Right renal cortex interstitium (tissue), 3 donors: ENCODE measurements at places on chromosomes 11 and 22.

DNA sequence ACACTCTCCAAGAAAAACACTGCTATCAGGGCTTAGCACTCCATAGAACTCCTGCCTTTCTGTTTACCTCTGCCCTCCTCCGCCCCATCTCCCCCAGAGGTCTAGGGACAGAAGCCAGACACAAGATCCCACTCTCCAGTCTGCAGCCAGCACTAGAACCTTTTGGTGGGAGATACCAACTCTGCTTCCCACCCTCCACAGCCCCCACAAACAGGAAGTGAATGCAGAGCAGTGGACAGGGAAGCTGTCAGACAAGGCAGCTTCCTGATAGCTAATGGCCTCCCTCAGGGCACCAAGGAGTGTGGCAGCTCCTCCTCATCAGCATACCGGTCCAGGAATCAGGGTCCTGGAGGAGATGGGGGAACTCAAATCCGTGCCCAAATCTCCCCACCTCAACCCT, 5.1 kb downstream of the SCN4B start:
- DNase-seq = no peak

DNA sequence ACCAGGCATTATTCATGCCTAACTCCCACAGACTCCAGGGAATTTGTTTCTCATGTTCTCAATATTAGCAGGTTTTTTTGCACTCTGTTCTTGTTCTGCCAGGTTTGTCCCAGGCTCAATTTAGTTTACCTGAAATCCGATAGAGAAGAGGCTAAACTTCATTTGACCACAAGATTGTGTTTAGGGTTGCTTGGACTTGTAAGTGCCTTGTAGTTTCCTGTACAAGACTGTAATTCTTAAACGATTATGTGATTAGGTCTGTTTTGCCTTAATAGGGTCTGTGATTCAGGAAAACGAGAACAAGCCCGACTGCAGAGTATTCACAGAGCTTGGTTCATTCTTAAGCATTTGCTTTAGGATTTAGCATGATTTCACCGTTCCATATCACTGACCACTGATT, 1.8 kb downstream of the PRSS23 start:
- DNase-seq = no peak

- no peak for DNase-seq
Observed at GRCh38 chr11:119942583-119943297, 195.2 kb downstream of the TRIM29 start.

- no peak for DNase-seq
Observed at GRCh38 chr22:40690370-40690769, 11.1 kb downstream of the MCHR1 start.

GRCh38 chr11:85114786-85115185, 512.4 kb downstream of the DLG2 start:
- no peak for DNase-seq

DNA sequence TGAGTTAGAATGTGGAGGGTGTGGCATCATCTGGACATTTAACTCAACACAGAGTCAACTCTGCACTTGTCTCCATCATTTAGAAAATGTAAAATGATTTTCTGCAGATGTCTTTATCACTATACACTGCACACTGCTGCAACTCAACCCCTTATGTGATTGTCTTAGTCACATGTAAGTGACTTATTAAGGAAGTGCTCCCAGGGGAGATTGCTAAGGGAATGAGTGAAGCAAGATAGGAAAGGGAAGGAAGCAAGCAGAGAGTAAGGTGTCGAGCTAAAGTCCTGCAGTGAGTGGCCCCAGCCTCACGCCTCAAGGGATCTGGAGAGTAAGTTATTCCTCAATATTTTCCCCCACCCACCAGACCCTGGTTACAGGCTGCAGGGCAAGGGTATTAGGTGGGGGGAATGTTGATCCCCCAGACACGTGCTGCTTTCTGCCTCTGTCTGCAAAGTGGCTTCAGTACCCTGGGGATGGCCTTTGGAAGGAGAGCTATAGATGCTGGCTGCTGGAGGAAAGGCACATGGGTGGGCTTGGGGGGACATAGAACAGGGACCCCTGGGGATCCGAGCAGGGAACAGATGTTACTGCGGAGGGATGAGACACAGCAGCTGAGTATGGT, 7.2 kb upstream of the CBX6 start:
- no peak for DNase-seq

- DNase-seq = no peak
Observed at GRCh38 chr11:94749369-94749768, 18.8 kb upstream of the AMOTL1 start.

GRCh38 chr11:68999093-68999747, 13.8 kb downstream of the MRGPRF start:
- DNase-seq = no peak

GRCh38 chr11:119284344-119285157, 32.4 kb downstream of the MCAM start:
- DNase-seq = no peak

DNA sequence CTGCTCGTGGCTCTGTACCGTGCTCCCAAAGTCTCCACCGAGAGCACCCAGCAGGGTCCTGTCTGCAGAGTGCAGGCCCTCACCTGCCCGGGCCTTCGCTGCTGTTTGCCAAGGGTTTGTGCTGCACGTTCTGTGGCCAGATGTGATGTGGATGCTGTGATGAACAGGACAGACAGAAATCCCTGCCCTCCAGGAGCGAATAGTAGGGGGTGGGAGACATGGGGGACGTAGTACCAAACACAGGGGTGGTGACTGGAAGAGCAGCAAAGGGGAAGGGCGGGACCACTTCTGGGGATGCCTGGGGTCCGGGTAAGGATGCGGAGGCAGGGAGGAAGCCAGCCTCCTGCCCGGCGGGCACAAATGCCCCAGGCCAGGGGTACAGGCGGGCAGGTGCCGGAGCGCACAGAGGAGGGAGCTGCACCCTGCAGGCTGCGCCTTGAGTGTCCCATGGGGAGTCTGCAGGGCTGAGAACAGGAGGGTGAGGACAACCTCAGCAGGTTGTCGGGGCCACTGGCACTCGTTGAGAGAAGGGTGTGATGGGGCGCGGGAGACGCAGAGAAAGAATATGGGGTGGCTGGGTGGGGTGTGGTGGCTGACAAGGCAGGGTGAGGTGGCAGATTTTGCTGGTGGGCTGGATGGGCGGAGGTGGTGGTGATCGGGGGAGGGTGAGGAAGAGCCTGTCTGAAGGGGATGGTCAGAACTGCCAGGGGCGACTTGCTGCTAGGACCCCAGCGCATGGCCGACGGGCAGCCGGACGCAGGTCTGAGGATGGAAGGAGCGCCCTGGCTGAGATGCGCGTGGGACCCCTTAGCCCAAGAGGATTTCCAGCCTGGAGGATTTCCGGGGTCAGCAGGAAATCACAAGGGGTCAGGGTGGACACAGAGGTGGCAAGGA, 16.3 kb upstream of the CTSD start:
- no peak for DNase-seq

GRCh38 chr11:130178441-130179339, 19.1 kb downstream of the ST14 start:
- no peak for DNase-seq

GRCh38 chr11:84552791-84553190, 1074.4 kb downstream of the DLG2 start:
- no peak for DNase-seq

DNA sequence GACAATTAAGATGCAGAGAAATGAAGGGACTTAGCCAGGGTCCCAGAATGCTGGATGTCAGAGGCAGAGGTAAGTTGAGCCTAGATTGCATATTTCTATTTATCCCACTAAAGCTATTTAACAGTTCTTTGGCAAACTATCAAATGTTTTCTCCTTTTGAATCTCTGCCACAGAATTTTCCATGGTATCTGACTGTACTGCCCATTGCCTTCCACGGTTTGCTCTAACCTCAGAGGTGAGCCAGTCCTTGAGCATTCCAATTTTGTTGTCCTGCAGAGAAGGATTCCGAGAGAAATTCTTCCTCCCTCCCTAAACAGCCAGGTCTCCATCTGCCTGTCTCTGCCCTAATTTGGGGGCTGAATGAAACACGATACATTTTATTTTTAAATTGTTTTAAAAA, 368.3 kb upstream of the SYN3 start:
- DNase-seq = no peak

GRCh38 chr11:65440831-65441499, 18.4 kb downstream of the NEAT1 start:
- no peak for DNase-seq

DNA sequence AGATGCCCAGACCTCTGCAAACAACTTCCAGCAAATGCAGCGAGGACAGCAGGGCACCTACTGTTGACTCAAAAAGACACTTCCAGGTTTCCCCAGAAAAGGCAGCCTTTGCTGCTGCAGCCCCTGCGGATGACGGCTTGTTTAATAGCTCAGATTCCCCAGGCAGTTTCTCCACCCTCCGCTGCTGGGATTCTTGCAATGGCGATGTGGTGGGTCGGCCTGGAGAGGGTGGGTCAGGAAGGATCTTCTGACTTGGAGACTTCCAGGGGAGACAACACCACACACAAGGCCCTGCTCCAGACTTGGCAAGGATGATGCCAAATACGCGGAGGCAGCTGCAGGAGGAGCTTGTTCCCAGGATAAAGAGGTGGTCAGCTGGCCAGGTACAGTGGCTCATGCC, 17.9 kb upstream of the TREH start:
- DNase-seq = no peak

DNA sequence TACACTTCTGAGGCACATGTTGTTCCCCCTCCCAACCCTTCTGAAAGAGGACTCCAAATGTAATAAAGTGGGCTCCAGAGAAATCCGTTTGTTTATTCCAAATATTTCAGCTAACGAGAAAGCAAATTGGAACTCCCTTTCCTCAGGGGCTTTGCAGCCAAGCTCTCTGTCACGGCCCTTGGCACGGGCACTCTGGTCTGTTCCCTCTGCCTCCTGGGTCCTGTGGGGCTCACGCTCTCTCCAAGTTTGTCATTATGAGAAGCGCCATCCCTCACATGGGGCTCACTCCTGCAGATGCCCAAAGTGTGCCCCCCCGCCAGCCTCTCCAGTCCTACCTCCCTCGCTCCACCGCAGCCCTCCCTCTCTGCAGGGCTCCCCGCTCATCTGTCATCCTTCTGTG, 125.4 kb upstream of the POU2AF2 start:
- no peak for DNase-seq

GRCh38 chr11:116618461-116618860, 154.3 kb downstream of the BUD13 start:
- no peak for DNase-seq

DNA sequence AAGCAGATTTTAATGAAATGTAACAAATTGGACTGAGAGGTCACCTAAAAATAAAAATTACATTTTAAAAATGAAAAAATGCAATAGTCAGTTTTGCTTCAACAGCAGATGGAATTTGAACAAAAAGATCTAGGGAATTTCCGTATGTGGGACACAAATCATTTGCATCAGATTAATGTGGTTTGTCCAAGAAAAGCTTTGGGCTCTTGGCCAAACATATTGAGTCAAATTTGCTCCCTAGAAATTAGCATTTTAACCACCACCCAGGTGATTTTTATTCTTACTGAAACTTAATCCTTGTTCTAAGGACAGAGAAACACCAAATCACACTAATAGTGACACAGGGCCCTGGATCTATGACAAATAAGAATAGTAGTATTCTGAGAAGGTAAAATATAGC, 1477.8 kb downstream of the FAM181B start:
- DNase-seq = no peak

DNA sequence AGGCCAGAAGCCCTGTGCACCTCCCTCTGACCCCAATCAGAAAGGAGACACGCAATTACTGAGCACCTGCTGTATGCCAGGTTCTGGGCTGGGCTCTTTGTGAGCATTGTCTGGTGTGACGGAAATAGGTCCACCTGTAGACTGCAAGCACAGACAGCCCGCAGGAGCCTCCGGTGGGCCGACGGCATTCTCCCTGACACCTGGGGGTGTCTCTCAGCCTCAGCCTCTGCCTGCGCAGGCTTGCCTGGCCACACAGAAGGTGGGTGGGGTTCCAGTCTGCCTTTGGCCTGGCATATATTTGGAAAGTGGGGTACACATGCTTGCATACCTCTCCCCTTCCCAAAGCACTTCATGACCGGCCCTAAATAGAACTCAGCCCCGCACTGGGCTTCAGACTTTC, 129.3 kb downstream of the BUD13 start:
- DNase-seq = no peak

DNA sequence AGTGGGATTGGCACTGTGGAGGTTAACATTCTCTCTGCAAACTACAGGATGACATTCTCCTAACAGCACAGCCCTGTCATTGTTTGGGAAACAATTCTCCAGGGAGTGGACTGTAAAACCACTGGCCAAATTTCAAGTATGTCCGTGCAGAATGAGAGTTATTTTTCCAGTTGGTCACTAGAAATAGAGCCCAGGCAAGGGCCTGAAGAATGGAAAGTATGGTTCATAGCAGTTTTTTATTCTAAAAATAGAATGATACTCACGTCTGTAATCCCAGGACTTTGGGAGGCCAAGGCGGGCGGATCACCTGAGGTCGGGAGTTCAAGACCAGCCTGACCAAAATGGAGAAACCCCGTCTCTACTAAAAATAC, 39.0 kb upstream of the CD44 start:
- no peak for DNase-seq

GRCh38 chr11:72154816-72155215, 19.3 kb downstream of the FOLR3 start:
- DNase-seq = no peak

DNA sequence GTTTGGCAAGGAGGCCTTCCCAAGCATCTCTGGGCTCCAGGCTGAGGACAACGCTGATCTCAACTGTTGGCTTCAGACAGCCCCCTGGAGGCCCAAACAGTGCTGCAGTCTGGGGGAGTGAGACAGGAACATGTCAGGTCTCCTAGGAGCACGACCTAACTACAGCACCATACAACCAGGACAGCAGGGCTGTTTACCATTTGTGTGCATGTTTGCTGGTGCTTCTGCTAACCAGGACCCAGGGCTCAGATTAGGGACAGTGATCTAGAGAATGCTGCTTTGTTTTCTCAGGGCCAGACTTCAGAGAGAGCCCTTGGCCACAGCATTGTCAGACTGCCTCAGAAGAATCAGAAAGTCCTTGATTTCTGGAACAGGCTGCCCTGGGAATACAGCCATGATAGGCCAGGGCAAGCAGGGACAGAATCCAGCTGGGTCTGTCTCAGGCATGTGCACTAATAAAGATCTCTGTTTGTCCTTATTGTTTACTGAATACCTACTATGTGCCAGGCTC, 126.5 kb downstream of the VPREB1 start:
- DNase-seq = no peak

GRCh38 chr11:103585911-103586310, 450.5 kb upstream of the DDI1 start:
- DNase-seq = no peak

- no peak for DNase-seq
Observed at GRCh38 chr11:35276396-35277145, 137.6 kb downstream of the CD44 start.
